ENCODE measurements at places on chromosomes 6 and 20.

DNA sequence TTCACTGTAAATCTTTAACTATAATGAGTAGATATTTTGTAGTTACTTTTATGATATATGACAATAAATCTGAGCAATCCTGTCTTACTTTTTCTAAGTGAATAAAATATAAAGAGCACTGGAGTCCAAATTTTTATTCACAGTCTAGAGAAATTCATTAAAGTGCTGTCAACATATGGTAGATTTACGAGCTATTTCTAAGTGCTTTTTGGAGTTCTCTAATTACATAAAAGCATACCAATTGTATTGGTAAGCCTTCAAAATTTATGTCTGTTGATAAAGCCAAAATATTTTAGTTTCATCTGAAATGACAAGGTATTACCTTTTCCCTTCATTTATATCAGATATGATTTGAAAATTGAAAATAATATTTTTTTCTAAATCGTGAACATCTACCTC lies 75.4 kb downstream of the MAN1A1 start:
- no peak for DNase-seq

DNA sequence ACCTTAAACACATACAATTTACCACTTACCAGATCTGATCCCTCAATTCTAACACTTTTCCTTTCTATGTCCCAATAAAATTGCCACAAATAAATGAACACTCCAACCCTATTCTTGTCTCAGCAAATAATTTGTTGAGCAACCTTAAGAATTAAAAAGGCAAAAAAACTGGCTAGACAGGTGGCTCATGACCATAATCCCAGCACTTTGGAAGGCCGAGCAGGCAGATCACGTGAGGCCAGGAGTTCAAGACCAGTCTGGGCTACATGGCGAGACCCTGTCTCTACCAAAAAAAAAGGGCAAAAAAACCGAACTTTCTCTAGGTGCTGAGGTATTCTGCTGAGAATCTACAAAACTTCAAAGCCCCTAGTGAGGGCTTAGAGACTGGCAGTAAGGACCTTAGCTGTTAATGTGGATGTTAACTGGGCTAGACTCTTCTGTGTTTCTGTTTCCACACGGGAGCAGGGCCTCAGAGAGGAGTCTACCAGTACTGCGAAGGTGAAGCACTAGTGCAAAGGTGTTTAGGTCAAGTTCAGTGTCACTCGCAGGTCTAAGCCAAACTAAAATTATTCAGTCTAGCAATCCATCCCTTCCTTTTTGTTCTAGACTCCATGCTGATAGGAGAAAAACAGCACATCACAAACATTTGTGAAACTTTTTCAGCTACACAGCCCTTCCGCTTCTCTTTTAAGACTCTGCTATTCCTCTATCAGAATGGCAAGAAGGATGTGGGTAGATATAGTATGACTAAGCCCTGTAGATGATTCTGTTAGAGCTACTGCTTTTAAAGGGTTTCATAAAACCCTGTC lies 2.6 kb downstream of the FASTKD5 start:
- no peak for DNase-seq

- DNase-seq = no peak
Observed at GRCh38 chr6:5553767-5554166, 292.5 kb downstream of the FARS2 start.

DNA sequence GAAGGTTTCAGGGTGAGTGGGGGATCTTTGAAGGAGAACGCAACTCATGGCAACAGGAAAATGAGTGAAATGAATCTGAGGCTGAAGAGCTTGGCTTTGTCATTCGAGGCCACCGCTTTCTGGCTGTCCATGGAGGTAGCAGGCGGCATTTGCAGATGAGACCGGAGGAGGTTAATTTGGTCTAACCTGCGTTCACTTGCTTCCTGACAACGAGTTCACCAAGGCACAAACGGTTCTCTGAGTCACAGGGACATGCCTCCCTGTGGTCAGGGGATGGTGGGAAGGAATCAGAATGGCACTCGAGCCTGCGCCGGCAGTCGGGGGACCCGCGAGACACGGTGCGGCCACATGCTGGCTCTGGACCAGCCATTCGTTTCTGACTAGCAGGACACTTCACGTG lies 75.0 kb downstream of the IRF4 start:
- no peak for DNase-seq

DNA sequence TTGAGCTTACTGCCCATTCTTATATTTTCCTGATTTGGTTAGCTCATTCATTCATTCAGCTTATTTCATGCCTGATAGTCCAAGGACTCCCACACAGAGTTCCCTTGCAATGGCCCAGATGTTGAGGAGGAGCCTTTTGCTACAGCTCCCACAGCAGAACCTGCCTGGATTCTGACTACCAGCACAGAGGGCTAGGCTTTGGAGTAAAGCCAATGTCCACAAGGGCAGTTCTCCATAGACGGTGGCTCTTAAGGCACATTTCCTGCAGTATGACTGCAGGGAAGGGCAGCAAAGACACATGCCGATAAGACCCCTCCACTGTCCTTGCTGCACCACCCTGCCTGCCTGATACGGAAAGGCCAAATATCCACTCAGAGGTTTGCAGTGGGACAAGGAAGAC lies 112.3 kb upstream of the SYNDIG1 start:
- no peak for DNase-seq

DNA sequence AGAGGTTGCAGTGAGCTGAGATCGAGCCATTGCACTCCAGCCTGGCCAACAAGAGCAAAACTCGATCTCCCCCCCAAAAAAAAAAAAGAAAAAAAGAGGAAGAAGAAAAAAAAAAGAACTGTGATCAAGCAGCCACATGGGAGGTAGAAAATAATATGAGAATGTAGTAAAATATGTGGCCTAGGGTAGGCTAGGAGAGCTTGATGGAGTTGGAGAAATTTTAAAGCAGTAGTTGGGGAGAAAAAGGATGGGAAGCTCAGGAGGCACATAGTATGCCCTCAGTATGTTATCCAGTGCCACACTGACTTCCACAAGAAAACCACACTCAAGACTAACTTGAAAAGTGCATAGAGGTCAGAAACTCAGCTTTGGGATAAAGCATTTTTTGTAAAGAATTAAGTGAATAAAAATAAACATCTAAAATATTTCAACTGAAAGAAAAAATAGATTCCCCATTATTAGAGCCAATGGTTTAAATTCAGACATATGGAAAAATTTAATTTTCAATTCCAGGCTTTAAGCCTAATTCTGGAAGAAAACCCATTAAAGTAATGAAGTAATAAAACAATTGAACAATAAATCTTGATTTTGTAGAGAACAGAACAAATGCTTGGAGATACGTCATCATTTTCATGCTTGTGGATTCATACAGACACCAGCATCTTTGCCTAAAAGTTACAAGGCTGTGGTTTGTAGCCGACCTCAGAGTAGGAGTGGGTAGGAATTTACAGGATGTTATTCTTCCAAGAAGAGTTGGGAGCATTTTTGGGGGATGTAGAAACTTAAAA lies 34.7 kb downstream of the PLEKHG1 start:
- no peak for DNase-seq

DNA sequence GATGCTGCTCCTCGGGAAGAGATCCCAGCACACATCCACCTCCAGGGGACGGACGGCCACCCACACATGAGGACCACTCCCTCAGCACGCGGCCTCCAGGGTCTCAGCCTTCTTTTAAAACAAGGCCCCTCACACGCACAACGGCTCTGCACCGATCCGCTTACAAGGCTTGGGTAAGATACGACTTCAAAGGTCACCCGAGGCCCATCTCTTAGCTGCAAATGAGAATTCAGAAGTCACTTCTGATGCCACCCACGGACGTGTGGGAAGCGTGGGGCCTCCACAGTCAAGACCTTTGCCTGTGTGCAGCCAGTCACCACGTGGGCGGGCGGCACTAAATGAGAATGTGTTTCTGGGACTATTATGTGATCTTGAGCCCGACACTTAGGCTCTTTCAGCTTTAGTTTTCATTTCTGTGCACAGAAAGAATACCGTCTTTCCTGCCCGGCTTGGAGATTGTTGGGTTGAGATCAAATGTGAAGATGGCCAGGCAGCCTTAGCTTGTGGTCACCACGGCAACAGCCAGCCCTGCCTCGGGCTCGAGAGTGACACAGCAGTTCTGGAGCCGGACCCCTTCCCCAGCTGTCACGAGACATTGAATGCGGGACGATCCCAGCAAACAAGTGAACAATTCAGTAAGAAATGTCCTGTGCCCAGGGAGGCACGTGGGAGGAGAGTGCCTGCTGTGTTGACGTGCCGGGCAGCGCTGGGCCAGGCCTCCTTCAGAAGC lies 91.6 kb downstream of the RAMACL start:
- no peak for DNase-seq

DNA sequence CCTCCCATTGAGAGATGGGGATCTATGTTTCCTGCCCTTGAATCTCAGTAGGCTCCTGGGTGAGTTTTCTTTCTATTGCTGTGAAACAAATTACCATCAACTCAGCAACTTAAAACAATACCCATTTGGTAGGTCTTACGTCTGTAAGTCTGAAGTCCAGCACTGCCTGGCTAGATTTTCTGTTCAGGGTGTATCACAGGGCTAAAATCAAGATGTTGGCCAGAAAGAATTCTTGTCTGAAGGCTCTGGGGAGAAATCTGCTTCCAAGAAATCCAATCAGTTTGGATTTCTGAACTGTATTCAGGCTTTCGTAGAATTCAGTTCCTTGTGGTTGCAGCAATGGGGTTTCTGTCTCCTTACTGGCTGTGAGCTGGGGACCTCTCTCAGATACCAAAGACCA lies 99.6 kb upstream of the SLC24A3 start:
- no peak for DNase-seq

GRCh38 chr6:39884696-39885095 lies 49.6 kb downstream of the MOCS1 start:
- no peak for DNase-seq

DNA sequence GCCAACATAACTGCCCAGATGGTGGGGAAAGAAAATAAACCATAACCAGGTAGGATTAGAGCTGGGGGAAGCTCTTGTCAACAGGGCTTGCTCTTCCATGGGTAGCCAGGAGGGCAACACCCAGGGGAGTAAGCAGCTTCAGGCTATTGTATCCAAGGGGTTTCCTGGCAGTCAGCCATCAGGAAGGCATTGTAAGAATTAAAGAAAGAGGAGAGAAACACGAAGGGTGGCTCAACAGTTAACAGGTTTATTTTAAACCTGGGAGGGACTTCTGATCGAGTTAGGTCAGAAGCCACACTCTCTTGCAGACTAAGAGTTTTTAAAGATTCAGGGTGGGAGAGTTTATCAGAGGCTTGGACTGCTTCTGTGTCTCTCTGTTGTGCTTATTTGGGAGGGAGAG lies 114.2 kb downstream of the QRSL1 start:
- no peak for DNase-seq

GRCh38 chr20:12790859-12791258 lies 217.9 kb upstream of the SPTLC3 start:
- no peak for DNase-seq
